ENCODE measurements at places on chromosomes 12 and 14. TPM values are rescaled to one million over a fixed set of nuclear protein-coding genes. Genes with fewer than 3 reads are reported as not detected.

The B4GALNT1 gene
- total RNA-seq = 0.25 TPM

The ADGRD1 gene
- total RNA-seq = not detected

The ASCL1 gene
- not detected for total RNA-seq

The WNT1 gene
- total RNA-seq = not detected

The ST8SIA1 gene
- total RNA-seq = 0.46 TPM

The PTPN21 gene
- total RNA-seq = 10.9 TPM

The HCFC2 gene
- total RNA-seq = 9.3 TPM

The ZFP36L1 gene
- 169 TPM for total RNA-seq

The SLC6A15 gene
- 29.6 TPM for total RNA-seq

The AKAP3 gene
- total RNA-seq = 1.7 TPM

The NR4A1 gene
- 3.0 TPM for total RNA-seq

The RNASE1 gene
- total RNA-seq = not detected

The PLD4 gene
- not detected for total RNA-seq

The LMNTD1 gene
- not detected for total RNA-seq

The NKX2-1 gene
- not detected for total RNA-seq

The VASH1 gene
- total RNA-seq = 0.20 TPM

The TAS2R30 gene
- total RNA-seq = 0.58 TPM

The TUBA1B gene
- total RNA-seq = 2,512 TPM

The SAMD4A gene
- total RNA-seq = 14.8 TPM

The APOF gene
- total RNA-seq = not detected

The DTX1 gene
- total RNA-seq = not detected

The GPR162 gene
- total RNA-seq = 0.21 TPM

The CCDC175 gene
- not detected for total RNA-seq

The KRT85 gene
- total RNA-seq = not detected

The CCDC38 gene
- total RNA-seq = not detected

The PAH gene
- not detected for total RNA-seq

The DAAM1 gene
- total RNA-seq = 60.9 TPM

Measured in foreskin keratinocyte (primary cell).